ENCODE measurements at places on chromosomes 2 and 18.
A peak's percentile ranks its signal among the peaks of the same experiment; 100 is the strongest.

- DNase-seq, result no peak
These were observed 29.7 kb downstream of the TAF4B start for GRCh38 chr18:26255695-26256622.

DNA sequence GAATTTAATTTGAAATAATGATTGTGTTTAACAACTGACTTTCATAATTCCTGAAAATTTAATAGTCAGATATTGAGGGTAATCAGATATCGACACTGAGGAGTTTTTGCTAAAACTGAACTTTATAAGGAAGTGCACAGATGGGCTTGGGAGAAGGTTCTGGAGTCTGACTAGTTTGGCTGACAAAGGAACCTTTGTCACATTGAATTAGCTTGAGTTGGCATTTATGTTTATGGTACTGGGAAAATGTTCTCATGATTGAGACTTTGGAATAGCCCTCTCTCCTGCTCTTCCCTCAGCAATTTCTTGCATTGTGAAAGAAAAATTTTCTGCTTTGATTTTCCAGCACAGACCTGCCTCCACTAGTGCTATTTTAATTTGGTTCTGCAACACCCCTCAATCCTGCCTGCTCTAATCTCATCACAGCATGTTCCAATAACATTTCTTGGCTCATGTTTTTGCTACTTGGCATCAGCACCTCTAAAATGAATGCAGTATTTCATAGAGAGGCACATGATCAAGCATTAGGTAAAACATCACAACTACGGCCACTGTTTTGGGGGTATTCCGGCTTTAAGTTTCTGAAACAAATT is 133.9 kb upstream of the FSHR start:
- DNase-seq, result no peak

DNA sequence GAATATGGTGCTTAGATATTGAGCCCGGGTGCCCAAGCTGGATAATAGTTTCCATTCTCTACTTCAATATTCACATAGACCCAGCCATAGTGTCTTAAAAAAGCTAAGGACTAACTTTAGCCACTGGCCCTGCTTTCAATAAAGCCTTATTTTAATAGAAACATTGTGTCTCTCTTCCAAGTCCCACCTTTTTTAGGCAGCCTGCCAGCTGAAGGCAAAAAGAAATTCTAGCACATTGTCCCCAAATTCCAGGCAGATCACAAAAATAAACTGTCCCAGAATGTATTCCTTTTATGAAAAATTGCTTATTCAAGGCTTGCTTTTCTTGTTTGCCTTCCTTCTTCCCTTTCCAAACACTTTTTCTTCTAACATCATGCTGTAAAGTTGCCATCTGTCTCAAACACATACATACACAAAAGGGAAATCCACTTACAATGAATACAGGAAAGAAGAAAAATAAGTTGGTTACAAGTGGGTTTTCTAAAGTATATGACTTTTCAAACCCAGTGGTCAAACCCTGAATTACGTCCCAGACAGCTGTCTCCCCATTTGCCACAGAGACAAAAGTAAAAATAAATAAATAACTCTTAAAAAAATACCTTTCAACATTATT is 778.5 kb downstream of the BCL11A start:
- DNase-seq, result no peak

GRCh38 chr2:211631503-211631902 is 907.1 kb downstream of the ERBB4 start:
- no peak for DNase-seq

- DNase-seq, result no peak
These were observed 12.1 kb downstream of the PLEKHH2 start for GRCh38 chr2:43648994-43649701.

DNA sequence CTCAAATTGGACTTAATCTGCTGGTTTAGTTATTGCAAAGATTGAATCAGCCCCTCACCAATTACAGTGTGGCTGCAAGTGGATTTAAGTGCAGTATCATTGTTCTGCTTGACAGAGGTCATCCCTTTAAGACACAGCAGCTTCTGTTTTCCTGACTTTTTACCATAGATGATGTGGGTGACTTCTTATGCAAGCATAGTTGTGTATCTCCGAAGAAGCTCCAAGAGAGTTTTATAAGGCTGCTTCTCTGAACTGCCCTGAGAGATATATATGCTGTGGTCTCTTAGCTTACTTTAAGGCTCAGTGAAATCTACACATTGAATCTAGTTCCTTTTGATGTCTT is 3.5 kb downstream of the TRIB2 start:
- peak; percentile 30 for DNase-seq

GRCh38 chr2:211429256-211429920 is 873.0 kb downstream of the CPS1 start:
- DNase-seq, result no peak

- DNase-seq, result peak; percentile 83
These were observed 214.1 kb upstream of the STON1 start for GRCh38 chr2:48315896-48316194.

- DNase-seq, result peak; percentile 56
These were observed 27.4 kb upstream of the MCM6 start for GRCh38 chr2:135903650-135904049.

DNA sequence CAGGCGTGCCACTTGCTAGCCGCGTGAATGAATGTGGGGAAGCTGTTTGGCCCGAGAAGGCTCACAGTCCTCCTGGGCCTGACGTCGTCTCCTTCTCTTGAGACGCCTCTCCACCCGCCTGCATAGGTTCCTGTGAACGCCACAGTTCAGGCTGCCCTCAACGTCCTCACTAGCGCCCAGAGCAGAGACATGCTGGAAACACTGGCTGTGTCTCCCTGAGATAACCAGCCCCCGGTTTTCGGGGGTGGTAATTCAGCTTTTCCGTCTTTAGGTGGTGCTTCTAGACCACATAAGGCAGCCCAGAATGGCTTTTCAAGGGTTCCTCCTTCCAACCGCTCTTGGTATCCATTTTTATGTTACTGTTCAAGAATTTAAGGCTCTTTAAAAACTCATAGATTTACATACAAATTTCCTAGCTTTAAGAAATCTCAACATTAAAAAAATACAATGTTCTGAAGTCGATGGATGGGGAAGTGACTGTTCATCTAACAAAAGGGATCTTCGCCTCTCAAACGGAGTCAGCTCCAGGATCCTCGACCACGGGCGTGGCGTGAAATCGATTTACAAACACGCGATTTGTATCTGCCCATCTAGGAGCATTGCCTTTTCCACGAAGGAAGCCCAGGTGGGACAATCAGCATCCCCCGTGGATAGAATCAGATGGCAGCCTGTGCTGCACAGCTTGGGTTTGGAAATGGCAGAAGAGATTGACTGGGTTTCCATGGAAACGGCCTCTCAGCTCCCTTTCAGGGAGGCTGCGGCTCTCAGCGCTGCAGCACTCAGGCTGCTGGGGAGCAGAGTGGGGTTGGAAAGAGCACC is 110.6 kb upstream of the PXDN start:
- peak; percentile 96 for DNase-seq

DNA sequence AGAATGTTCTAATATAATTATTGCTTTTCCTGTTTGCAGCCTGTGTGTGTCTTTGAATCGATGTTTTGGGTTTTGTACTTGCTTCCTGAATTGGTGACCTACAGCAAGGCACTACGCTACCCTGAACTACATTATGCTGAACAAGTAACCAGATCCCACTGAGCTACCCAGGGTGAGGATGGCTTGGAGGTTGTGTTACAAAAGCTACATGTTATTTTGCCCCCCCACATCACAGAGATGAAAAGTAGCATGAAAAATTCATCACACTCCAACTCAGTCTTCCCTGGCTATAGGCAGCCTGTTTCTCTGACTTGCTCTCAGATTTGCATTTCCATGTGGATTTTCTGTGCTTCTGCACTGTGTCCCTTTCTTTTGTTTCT is 162.1 kb downstream of the LDLRAD4 start:
- no peak for DNase-seq

- no peak for DNase-seq
These were observed 181.0 kb downstream of the CDH2 start for GRCh38 chr18:27995770-27996502.

GRCh38 chr2:65146078-65146477 is 16.2 kb upstream of the RAB1A start:
- peak; percentile 8 for DNase-seq

DNA sequence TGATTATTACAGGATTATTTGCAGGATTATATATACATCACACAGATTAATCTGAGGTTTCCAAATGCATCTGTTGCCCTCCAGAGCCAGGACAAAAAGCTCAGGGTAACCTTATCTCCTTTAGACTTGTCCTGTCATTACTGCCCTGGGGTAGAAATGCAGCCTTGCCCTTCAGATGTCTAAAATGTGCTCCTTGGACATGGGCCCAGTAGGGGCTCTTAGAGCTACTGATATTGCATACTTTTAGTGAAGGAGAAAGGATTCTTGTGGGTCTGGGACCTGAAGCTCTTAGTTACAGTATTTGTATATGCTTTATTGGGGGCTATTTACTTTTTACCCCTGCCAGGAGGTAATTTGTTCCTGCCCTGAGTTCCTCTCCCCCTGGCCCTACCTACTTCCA is 56.1 kb downstream of the PRKRA start:
- DNase-seq, result peak; percentile 70

DNA sequence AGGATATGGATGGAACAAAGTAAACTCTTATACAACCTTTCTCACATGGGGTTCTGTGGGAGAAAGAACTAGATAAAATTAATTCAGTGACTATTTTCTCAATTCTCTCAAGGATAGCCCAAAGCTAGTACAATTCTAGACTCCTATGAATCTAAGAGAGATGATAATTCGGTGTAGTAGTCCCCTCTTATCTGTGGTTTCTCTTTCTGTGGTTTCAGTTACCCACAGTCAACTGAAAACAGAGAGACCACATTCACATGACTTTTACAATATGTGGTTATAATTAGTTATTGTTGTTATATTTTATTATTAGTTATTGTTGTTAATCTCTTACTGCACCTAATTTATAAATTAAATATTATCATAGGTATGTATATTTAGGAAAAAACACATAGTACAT is 53.5 kb upstream of the C2orf15 start:
- no peak for DNase-seq

- DNase-seq, result no peak
These were observed 600.1 kb downstream of the ARHGAP15 start for GRCh38 chr2:143729296-143729814.

DNA sequence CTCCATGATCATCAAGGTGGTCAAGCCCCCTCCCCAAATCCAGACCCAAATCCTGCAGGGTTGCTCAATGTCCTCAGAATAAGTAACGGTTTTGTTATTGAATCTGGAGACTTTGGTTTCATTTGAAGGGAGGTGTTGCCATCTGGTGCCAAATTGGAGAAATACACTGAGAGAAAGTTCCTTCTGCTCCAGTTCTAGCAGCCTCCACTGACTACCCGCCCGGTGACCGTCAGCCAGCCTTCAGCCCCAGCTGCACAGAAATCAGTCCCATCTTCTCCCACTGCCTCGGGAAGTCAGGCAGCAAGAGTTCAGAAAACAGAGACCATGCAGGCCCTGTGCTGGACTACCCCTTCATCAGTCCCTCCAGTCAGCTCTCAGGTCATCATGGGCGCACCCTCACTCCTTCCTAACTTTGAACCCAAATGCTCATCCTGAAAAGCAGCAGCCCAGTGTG is 38.7 kb downstream of the PKDCC start:
- DNase-seq, result peak; percentile 85

GRCh38 chr2:20141806-20142205 is 83.1 kb downstream of the SDC1 start:
- DNase-seq, result no peak

- DNase-seq, result no peak
These were observed 12.4 kb upstream of the TANK start for GRCh38 chr2:161147856-161148255.

DNA sequence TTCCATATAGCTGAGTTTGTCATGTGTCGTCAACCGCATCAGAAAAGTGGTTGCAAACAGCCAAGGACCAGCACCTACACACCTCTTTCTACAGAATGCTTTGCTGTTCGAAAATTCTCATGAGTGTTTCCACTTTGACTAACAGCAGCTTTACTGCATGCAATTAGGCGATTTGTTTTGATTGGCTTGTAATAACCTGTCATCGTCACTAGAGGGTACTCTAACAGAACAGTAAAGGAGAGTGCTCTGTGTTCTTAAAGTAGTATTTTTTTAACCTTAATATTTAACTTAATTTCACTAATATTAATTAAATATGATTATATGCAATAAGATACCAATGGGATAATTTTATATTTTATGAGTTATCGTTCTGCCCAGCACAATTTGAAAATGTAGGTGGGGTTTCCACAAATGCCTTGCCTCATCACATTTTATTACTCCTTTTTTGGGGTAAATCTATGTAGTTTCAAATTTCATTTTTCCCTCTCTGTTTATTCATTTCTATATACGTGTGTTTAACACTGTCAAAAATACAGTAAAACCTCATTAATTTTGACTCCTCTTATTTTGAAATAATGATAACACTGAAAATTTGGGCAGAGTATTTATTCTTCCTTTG is 502.2 kb downstream of the NRXN1 start:
- DNase-seq, result peak; percentile 74

DNA sequence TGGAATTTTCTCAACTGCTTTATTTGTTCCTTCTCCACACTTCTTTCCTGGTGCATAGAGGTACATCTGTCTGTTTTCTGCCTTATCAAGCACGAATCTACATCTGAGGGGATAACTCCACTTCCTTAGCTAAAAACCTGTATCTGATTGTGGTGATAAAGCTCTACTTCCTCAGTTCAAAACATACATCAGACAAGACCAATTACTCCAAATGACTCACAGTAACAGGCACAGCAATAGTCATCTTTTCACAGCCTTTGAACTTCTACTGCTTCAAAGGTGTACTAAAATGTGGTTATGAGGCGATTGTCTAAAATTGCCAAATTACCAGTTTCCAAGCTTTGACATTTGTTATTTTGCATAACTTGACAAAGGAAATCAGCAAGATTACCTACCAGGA is 803.6 kb upstream of the ZEB2 start:
- no peak for DNase-seq

DNA sequence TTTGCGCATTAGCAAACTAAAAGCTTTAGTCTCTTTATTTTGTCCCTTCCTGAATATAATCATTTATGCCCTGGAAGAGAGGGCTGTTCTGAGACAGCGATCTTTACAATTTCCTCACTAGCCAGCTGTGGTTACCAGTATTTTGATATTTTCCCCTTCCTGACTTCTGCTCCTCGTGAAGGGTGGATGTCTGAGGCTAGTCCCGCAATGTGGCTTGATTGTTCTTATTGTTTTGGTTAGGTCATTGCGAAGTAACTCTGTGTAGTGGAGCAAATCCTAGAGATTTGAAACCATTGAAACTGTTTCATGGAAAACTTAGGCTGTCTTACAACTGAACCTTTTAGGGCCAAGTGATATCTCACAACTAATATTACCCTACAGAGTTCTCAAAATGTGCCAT is 2.4 kb downstream of the MRPL33 start:
- no peak for DNase-seq

- no peak for DNase-seq
These were observed 68.8 kb upstream of the GLS start for GRCh38 chr2:190811811-190812210.

Data from NCI-H82 (cell line).